Panc1 (cell line): ENCODE measurements at places on chromosomes 6 and 20.

DNA sequence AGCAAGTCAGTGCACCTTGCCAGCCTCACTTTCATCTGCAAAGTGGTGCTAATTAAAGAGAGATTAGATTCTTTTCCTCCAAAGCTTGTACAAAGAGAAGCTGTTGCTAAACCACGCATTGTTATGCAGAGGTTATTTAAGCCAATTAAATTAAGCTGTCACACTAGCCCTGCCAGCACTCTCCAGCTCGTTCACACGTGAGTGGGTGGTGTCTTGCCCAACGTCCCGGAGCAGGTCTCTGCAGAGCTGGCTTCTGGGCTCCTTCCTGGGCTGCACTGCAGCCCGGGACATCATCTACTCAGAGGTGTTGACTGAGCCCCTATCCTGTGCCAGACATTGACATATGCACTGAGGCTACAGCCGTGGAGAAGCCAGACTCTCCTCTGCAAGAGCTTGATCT is 401.6 kb upstream of the SULF2 start:
- no peak for DNase-seq

GRCh38 chr20:6703656-6704055 is 63.8 kb upstream of the BMP2 start:
- DNase-seq, result no peak

GRCh38 chr20:32474967-32475811 is 109.9 kb downstream of the NOL4L start:
- DNase-seq, result no peak

GRCh38 chr6:148761527-148762011 is 14.7 kb downstream of the UST start:
- no peak for DNase-seq

GRCh38 chr6:90385759-90386313 is 89.2 kb upstream of the BACH2 start:
- no peak for DNase-seq
